ENCODE measurements at places on chromosomes 2 and 18.

DNA sequence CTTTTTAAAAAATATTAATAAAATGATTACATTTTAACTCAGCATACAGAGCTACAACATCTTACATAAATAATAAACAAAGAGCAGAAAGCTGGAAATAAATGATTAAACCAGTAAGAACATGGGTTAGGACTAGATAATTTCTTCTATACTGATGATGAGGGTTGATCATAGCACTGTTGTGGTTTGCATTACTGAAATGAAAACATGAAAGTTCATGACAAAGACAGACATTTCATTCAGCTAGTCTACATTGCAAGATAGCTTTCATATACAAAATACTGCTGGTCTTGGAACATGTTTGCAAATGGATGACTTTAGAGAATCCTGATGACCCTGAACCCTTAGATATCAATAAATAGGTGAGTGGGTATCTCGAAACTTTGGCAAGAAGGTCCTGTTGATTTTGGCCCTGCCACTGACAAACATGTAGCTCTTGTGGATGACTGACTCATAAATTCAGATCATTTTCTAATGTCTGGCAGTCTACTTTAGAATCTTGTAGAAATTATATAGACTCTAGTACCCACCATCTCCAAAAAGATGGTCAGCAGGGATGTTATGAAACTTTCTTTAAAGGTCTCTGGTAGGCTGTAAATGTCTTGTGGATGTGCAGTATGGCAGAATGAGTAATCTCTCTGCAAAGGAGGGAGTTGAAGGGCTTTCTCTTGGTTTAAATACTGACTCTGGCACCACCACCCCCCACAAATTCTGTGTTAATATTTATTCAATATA, 15.5 kb upstream of the CDC42EP3 start:
- no peak for DNase-seq

DNA sequence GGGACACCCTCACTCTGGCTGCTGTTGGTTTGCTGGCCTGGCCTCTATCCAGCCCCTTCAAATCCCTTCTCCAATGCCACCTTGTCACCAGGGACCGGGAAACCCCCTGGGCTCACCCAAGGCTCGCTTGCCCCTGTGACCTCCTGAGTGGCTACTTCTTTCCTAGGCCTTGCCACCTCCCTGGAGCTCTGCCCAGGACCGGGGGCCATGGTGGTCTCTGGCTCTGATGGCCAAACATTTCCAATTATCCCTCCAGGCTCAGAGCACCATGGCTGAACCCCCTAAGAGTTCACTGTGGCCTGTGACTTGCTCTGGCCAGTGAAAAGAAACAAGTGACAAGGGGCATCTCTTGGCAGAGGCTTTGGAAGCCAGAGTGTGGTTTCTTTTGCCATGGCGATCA, 237.6 kb downstream of the TFCP2L1 start:
- DNase-seq = no peak

DNA sequence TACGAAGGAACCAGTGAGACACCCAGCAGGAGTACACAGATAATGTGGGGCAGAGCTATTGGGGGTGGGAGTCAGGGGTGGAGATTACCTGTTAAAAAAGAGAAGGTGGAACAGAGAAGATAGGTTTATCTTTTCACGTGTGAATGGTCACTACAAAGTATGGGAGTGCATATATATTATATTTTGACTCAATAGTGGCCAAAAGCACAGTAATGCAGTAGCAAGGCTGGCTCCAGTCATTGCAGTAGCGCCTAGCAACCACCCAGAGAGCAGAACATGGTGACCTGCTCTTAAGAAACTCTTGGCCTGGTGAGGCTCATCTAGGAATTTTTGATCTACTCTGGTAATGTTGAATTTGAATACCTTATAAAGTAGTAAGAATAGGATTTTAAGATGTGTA, 1.0 kb downstream of the IMPACT start:
- DNase-seq = no peak

DNA sequence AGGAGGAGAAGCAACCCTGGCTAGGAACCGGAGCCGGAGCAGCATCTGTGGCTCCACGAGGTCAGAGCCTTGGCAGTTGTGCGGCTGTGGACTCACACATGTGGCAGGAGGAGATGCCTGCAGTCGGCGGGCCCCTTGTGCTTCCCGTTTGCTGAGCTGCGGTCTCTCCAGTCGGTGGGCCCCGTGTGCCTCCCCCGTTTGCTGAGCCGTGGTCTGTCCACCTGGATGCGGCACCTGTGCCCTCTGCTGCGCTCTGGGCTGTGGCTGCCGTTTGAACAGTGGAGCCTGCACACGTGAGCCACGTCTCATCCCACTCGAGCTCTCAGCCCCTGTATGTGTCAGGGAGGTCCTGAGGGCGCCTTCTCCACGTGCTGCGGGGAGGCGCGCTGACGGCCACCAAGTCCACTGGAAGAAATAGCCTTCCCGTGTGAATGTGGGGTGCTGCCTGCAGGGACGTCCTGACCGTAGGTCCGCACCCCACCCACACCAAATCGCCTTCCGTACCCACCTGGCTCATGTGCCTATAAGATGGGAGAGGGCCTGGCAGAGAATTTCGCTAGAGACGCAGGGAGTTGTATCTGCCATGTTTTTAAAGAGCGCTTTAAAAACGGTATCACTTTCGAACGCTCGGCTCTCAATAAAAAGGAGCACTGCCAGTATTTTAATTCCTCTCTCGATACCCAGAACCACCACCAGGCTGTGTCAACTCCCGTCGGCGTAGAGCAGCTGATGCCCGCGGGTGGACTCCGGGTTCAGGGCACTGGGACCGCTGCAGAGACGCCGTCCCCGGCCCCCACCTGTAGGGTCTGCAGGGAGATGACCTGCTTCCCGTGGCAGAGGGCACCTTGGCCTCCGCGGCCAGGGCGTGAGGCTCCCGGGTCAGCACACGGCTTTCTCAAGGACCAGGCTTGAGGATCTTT, 117.0 kb downstream of the NFATC1 start:
- no peak for DNase-seq

DNA sequence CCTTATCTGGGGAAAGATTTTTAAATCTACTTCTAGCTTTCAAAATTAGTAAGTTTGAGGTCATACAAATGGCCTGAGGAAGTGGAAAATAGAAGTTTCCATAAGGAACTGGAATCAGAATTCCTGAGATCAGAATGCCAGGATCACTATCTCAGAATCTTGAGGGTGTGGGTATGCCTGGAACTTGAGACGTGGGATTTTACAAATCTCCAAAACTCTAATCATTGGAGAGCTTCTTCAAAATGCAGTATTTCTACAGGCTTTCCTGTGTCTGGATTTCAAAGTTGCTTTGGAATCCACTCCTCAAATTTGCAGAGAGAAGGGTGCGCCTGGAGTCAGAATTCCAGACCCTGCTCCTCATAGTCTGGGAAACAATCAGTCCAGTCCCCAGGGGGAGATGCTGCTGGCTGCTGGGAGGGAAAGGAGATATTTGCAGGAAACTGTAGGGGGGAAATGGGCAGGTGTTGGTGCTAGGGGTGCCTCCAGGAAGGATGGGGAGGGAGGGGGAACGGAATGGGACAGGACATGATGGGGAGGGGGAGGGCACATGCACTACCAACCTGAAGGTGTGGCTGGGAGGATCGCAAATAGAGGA, 31.0 kb upstream of the CATIP start:
- no peak for DNase-seq
